Nephron progenitor cell (in vitro differentiated cells): ENCODE measurements at places on chromosomes 11 and 22.

DNA sequence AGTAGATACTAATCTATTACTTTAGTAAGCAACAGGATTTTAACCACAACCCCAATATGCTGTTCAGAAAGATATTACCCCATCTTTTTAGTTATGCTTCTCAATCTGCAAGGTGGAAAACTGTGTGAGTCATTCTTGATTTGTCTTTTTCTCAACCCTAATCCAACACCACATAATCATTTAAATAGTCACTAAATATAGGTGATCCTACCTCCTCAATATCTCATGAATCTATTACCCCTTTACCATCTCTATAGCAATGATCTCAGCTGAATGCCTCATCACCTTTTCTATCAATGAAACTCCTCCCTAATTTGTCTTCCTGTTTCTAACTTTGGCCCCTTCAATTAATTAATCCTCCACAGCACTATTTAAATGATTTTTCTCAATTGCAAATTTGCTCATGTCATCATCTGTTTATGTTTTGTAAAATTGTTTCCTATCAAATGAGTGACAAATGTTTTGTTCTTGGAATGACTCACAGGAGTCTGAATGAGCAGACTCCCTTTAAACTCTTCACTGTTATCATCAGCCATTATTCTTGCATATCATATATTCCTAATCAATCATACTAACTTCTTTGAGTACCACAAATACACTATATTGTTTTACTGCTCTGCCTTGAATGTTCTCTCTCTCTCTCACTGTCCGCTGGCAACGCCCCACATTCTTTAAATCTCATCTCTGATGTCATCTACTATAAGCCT, 26.1 kb downstream of the SNX19 start:
- H3K27ac ChIP-seq = no peak overlapping the region
- no peak overlapping the region for H3K4me3 ChIP-seq
- peaks cover 32% of the 10 kb centered on the region for H3K4me1 ChIP-seq
- H3K36me3 ChIP-seq = peaks cover 29% of the 10 kb centered on the region
- no peaks in the 10 kb centered on the region for H3K27me3 ChIP-seq

- peaks cover 40% of the 10 kb centered on the region for H3K4me1 ChIP-seq
- H3K27ac ChIP-seq = no peak overlapping the region
- H3K4me3 ChIP-seq = no peak overlapping the region
- no peak for DNase-seq
- H3K27me3 ChIP-seq = no peaks in the 10 kb centered on the region
- no peaks in the 10 kb centered on the region for H3K36me3 ChIP-seq
These were observed 3.5 kb downstream of the DGCR6L start for GRCh38 chr22:20316217-20316843.

DNA sequence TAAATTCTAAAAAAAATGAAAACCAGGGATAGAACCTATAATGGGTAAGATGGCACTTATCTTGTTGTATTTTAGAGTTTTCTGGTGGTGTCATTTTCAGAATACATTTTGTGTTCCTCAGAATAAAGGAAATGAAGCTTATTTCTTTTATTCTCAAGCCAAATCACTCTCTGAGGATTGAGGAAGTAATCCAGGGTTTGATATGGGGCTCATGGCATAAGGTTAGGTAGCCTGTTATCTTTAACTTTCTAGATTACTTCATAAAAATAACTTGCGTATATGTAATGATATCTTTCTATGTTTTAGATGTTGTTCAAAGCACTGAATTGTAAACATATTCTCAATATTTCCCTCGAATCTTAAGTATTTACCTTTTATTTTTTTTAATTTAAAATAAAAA, 33.5 kb downstream of the PDE3B start:
- H3K36me3 ChIP-seq = peaks cover 40% of the 10 kb centered on the region
- no peaks in the 10 kb centered on the region for H3K27me3 ChIP-seq
- no peak overlapping the region for H3K27ac ChIP-seq
- no peak overlapping the region for H3K4me3 ChIP-seq
- no peak for DNase-seq
- peaks cover 5% of the 10 kb centered on the region for H3K4me1 ChIP-seq

DNA sequence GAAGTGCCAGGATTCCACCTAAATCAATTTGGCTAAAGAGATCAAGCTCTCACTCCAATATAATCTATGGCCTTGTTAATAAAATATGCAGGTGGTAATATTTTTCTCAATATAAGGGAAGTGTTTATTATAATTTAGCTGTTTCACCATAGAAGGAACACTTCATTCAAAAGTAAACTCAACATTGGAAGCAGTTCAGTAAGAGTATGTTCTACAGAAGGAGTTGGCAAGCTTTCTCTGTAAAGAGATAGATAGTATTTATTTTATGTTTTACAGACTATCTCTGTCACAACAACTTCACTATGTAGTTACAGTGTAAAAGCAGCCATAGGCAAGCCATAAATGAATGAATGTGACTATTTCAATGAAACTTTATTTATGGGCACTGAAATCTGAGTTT, 313.6 kb upstream of the ANO3 start:
- H3K27ac ChIP-seq = no peak overlapping the region
- H3K36me3 ChIP-seq = no peaks in the 10 kb centered on the region
- H3K4me3 ChIP-seq = no peak overlapping the region
- H3K4me1 ChIP-seq = no peaks in the 10 kb centered on the region

DNA sequence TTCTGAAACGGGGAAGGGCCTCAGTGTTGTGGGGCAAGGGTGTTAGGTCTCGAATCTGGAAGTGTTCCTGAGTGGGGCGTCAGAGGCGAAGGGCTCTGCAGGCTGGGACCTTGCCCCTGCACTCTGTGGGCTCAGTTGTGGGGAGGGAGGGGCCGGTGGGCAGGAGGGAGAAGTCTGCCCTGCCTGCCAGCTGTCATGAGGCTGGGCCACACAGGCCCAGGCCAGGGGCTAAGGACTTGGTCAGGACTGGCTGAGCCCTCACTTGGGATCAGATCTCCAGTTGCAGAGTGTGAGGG, at the start of gene CRACR2B:
CRACR2B (plus strand) TSS at position 23 of the 296 bp plus-strand sequence. CDS start 689 bp downstream, outside the sequence.
- peak within 1 kb of the TSS; percentile 69 for H3K4me3 ChIP-seq
- DNase-seq = no peak
- H3K27me3 ChIP-seq = peaks cover 72% of the 10 kb centered on the region
- peaks cover 8% of the 10 kb centered on the region for H3K36me3 ChIP-seq

DNA sequence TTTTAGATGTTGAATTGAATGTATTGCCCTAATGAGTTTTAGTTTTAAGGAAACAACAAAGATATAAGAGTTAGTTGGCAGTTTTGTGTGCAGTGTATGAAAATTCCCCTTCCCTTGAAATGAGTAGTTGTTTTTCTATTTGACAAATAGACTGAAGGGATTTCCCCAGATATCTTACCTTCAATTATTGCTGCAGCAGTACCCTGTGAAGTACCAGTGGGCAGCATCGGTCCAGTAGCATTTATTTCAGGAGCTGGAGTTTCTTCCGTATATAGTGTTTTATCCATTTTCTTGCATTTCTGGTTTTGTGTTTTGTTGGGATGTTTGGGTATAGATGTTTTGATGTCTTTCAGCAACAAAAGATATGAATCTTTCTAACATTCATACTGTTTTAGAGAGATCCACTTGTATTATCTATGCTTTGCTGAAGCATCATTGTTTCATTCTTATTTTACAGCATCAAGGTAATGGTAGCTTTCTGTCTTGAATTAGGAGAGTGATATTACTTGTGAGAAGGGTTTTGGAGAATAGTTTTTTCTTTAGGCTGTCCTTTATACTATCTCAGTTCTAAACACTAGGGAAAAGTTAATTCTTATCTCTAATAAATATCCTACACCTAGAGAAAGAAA, 7.4 kb downstream of the KMT2A start:
- no peak for DNase-seq
- peaks cover 2% of the 10 kb centered on the region for H3K27me3 ChIP-seq
- H3K4me1 ChIP-seq = peaks cover 56% of the 10 kb centered on the region
- peaks cover 29% of the 10 kb centered on the region for H3K36me3 ChIP-seq
- no peak overlapping the region for H3K27ac ChIP-seq
